Activated CD4-positive, alpha-beta T cell treated with anti-CD3 and anti-CD28 coated beads for 48 hours (primary cell): ENCODE measurements at places on chromosomes 1 and 21.

- DNase-seq = no peak
Observed at GRCh38 chr21:38474124-38474523, 24.2 kb downstream of the ERG start.

GRCh38 chr21:16538936-16539440 is 809.2 kb downstream of the USP25 start:
- DNase-seq = no peak

- no peak for DNase-seq
Observed at GRCh38 chr1:69528376-69528775, 39.3 kb upstream of the LRRC7 start.

GRCh38 chr21:31720330-31720729 is 11.6 kb downstream of the SCAF4 start:
- no peak for DNase-seq

DNA sequence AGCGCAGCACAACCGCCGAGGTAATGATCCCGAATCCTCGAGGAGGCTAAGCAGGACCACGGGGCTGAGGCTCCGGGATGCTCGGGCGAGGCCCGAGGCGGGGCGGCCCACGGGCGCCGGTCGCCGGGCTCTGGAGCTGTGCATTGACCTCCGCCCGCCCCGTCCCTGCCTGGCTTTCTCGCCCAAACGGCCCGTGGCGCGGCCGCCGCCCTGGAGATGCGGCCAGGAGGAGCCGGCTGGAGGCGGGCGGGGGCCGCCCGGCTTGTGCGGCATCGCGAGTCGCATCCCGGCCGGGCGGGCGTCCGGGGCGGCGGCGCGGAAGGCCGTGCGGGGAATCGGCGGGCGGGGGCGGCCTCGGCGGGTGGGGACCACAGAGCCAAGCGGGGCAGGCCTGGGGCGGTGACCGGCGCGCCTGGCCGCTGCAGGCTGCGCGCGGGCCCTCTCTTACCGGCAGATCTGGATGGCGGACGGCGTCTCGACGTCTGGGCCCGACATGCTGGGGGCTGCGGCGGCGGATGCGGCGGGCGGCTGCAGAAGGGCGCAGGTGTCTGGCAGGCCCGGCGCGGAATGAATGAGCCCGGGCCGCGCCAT is 663 bp downstream of the ACOT7 start:
- no peak for DNase-seq

GRCh38 chr1:165647517-165647916 is 16.5 kb downstream of the MGST3 start:
- no peak for DNase-seq

- no peak for DNase-seq
Observed at GRCh38 chr1:211259638-211260126, 516 bp downstream of the RCOR3 start.

DNA sequence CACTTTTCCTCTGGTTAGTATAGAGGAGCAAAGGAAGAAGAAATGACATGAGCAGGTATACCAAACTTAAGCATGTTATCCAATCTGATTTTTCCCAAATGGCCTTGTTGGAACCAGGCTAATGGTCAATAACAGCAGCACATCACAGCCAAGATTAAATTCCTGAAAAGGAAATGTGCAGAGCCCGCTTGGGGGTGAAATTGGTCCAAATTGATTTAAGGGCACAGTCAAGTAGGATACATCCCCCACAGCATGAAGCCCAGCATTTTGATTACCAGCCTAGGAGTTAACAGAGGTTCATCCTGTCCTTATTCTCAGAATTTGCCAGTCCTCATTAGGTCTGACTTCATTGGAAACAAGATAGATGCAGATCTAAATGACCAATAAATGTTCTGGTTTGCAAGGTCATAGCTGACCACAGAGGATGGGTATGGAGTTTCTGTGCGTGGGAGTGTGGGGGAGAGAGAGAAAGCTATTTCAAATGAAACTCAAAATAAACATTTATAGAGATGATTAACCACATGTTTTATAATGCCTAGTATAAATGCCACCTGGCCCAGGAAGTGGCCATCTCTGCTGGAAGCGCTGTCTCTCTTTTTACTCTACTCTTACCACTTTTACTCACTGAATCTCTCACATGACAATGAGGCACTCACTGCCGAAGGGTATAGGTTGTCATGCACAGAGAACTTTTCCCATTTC is 38.7 kb downstream of the RGS5 start:
- DNase-seq = no peak

- DNase-seq = no peak
Observed at GRCh38 chr1:156247460-156248322, at the start of gene PAQR6. TSS of gene PAQR6 (minus strand) at chr1:156248056. CDS start at chr1:156246731, 1,325 bp downstream.

DNA sequence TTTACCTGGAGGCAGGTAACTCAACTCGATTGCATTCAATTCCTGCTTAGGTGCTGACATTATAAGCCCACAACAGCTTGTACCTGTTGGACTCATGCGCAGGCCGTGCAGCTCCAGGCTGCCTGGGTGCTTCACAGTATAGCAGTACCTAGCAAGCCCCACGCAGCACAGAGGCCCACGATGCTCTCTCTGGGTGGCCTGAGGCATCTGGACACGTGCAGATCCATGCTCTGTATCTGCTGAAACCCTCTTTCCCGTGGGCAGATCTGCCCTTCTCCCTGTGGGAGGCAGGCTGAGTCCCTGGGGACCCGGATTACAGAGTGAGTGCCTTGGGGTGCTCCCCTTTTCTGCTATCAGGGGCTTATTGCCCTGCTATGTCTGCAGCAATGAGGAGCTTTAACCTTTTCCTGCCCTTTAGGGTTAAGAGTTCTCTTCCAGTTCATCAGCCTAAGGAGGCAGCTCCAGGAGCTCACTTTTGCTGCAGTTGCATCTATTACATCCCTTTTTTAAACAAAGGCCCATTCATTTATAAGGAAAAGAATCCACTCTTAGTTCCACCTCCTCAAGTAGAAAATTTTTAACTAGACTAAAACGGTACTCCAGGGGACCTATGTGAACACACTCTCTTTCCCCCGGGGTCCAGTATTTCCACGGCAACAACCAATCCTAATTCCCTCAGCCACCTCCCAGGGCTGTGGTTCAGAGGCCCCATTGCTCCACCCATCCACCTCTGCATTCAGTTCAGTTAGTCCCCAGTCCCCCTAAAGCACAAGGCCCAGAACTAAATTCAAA is 19.3 kb downstream of the ITPKB start:
- DNase-seq = no peak

GRCh38 chr1:101709721-101710120 is 287.0 kb downstream of the OLFM3 start:
- DNase-seq = no peak

- DNase-seq = no peak
Observed at GRCh38 chr1:187948170-187948794, 1119.5 kb downstream of the PLA2G4A start.

DNA sequence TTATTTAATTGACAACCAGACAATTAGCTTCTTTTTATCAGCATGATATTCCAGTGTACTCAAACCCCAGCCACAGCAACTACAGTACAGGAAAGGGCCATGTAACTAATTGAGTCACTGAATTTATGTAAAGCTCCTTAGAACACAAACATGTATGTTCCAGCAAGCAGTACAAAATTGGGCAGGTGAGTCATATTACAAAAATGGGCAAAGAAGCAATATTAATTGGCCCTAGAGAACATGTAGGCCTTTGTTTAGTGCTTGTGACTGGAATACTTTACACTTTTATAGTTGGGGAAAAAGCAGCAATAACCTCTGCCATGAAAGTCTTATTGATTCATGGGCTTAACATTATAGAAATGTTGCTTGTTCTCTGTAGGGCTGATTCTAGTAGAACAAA is 31.8 kb downstream of the CLEC20A start:
- no peak for DNase-seq

DNA sequence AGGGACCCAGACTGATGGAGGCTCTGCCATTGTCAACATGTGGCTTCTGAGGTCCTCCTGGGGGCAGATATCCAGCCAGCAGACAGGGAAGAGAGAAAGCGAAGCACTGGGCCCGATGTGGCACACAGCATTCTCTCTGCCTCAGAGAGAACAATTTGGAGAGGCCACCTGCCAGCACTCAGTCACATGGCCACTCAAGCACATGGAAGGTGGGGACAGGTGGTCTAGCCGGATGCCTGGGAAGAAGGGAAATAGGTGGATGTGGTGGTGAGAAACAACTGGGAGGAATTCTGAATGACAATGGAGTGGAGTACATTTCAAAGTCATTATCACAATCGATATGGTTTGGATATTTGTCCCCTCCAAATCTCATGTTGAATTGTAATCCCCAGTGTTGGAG is 109.0 kb downstream of the UBE2U start:
- DNase-seq = no peak

- no peak for DNase-seq
Observed at GRCh38 chr1:40411294-40411693, 37.8 kb downstream of the SMAP2 start.

GRCh38 chr1:23449306-23449705 is 24.8 kb upstream of the TCEA3 start:
- DNase-seq = no peak

GRCh38 chr1:207890136-207890738 is 20.7 kb downstream of the CD34 start:
- no peak for DNase-seq

GRCh38 chr21:25507522-25507921 is 99.8 kb downstream of the MRPL39 start:
- peak; percentile 34 for DNase-seq

DNA sequence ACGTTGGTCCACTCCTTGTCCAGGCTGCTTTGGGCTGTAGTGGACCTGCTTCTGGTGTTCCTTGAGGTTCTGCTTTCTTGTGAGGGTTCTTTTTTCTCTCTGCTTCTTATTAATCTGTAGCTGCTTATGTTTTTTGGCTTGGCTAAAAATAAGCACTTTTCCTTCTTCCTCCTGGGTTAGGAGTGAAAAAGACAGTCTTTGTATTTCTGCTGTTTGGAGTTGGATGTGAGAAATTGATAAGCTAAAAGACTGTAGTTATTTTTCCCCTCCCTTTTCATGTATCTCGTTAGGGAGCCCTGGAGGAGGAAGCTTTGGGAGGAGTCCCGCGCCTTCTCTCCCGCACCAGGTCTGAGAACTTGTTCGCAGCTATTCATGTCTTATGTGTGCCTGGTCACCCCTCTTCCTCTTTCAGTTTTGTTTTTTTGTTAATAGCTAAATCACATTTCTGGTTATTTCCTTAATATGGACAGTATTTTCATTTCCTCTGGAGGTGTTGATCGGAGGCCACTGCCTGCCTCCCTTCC is 79.0 kb downstream of the GALNT2 start:
- no peak for DNase-seq

- no peak for DNase-seq
Observed at GRCh38 chr1:241765390-241765789, 82.6 kb upstream of the EXO1 start.

GRCh38 chr1:74328851-74329250 is 93.7 kb downstream of the TNNI3K start:
- DNase-seq = no peak

- DNase-seq = no peak
Observed at GRCh38 chr1:16618719-16619118, 5.4 kb upstream of the NBPF1 start.

- peak; percentile 64 for DNase-seq
Observed at GRCh38 chr1:206000641-206001339, 2.4 kb downstream of the RAB7B start.

DNA sequence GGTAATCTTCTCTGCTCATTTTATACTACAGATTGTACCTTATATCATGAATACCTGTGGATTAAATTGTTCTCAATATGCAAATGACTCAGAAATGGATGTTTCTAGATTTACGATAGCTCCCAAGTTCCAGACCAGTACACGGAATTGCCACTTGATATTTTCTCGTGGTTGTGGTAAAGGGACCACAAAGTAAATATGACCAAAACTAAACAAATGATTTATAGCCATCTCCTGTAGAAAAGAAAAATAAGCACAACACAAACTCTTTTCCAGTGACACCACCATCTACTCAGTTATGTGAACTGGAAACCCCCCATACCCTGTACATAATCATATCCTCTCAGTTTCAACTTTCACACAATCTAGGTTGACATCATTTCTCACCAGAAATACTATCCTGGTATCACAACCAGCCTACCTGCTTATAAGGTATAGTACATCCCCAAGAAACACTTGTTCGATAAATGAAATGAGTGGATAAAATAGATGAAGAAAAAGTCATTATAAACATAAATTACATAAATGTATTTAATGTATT is 172.3 kb downstream of the ADGRL4 start:
- no peak for DNase-seq

GRCh38 chr1:2802421-2802961 is 998 bp upstream of the TTC34 start:
- DNase-seq = no peak

GRCh38 chr1:10339815-10340214 is 59.0 kb upstream of the PGD start:
- DNase-seq = no peak

- DNase-seq = no peak
Observed at GRCh38 chr1:27602462-27603308, 1.3 kb downstream of the AHDC1 start.

- no peak for DNase-seq
Observed at GRCh38 chr1:177122461-177123251, 41.9 kb downstream of the ASTN1 start.

DNA sequence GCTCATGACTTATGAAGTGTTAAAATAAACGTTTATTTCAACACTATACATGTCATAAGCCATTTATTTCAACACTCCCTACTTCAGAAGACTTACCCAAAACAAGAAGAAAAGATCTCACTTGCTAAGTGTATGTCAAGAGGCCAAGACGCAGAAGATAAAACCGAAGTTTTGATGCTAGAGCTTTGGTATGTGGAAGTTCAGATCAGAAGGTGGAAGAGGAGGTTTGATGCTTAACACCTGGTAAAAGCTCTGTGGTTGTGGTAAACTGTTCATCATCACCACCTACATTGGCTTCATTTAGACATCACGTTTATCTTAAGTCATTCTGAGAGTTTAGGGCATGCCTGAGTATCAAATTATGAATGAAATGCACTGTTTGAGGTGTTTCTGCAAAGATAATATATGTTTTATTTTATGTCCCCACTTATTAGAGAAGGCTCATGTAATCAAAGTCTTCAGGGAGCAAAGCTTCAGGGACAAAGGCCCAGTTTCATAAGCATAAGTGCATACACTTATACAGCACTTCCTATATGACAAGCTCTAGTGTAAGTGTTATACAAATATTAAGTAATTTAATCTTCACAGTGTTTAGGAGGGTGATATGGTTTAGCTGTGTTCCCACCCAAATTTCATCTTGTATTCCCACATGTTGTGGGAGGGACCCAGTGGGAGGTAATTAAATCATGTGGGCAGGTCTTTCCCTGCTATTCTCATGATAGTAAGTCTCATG is 533.3 kb downstream of the PTBP2 start:
- DNase-seq = no peak
